NCI-H524 (cell line): ENCODE measurements at places on chromosomes 2 and 18.

- no peak for DNase-seq
Observed at GRCh38 chr2:42938671-42939370, 146.4 kb upstream of the HAAO start.

DNA sequence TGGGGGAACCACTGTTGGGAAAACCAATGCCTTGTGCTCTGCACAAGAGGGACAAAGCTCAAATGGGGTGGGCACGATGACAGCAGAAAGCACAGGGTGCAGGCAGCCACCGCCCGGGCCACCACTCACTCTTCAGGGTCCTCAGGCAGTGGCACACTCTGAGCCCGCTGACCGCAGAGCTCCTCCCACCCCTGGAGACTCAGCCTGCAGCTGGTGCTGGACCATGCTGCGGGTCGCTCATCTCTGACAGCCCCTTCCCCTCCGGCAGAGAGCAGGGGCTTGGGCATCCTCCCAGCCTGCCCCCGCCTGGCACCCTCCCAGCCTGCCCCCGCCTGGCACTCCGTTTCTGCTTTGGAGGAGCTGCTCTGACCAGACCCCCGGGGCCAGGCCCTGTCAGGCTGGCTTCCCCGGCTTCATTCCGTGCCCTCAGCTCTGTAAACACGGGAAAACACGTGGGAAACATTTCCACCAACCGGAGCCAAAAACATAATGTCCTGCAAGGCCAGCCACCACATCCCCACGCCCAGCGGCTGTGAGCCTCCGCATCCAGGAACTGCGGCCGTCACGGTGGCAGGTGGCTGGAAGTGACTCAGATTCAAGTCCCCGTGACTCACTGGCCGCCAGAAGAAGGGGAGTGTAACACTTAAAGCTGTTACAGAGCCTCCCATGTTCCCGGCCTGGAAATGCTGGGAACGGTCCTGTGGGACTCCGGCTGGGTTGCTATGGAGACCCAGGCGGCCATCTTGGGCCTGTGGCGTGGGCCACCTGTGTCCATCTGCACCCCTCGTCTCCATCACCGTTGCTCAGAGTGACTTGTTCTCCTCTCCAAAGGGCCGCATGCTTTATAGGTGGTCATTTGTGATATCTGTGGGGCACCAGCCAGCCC lies 6.8 kb upstream of the SNED1 start:
- DNase-seq = peak; percentile 79

DNA sequence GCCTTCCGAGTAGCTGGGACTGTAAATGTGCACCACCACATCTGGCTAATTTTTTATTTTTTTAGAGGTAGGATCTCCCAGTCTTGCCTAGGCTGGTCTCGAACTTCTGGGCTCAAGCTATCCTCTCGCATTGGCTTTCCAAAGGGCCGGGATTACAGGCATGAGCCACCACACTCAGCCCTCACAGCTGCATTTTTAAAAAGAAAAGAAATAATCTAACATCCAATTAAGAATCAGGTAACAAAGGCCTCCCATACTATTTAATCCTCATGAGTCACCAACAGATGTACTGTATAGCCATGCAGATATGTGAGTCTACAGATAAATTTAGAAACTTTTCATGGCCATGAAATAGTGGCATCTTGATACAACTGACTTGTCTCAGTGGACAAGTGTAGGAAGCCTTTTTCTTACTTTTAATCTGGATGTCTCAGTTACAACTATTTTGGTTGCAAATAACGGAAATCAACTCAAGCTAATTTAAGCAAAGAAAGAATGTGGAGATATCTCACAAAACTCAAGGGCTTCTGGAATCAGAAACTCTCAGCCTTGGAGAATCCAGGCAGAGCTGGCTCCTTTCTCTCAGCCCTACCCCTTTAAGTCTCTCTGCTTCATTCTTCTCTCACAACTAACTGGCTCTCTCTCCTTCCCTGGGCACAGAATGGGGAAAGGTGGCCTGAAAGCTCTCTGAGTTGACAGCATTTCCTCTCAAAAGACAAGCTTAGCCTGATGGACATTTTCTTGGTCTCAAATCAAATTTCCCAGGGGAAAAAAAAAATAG lies 12.8 kb upstream of the PPM1B start:
- DNase-seq = no peak

DNA sequence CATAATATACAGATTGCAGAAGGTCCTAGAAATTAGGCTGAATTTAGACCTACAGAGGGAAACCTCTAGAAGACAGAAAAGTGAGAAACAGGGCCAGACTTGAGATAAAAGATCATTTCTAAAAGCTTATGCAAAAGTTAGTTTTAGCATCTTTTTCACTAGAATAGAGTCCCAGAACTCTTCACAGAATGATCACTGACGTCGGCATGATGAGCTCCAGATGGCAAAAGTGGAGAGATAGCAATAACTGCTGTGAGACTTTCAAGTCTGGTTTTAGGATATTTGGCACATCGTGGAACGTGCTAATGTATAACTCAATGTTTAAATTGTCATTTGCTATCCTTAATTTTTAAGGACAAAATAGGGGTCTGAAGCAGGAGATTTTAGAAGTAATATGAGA lies 1050.7 kb upstream of the CELF4 start:
- DNase-seq = no peak

- no peak for DNase-seq
Observed at GRCh38 chr18:52829876-52830405, 489.9 kb downstream of the DCC start.

GRCh38 chr18:41265047-41265446 lies 690.0 kb upstream of the PIK3C3 start:
- DNase-seq = no peak

DNA sequence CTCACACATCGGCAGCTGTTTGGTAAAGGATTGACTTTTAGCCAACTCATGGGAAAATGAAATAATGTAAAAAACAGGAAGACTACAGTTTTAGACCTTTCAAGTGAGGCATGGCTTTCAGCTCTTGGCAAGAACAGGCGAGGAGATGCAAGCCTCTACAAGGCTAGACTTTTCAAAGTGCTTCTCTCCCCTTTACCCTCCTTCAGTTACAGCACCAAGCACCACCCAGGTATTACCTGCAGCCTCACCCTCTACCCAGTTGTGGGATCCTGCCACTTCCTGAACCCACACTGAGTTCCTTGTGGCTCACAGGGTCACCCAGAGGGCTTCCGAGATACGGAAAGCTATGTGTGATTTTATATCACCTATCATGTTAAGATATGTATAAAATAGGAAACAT lies 14.7 kb downstream of the UGT1A10 start:
- DNase-seq = no peak

DNA sequence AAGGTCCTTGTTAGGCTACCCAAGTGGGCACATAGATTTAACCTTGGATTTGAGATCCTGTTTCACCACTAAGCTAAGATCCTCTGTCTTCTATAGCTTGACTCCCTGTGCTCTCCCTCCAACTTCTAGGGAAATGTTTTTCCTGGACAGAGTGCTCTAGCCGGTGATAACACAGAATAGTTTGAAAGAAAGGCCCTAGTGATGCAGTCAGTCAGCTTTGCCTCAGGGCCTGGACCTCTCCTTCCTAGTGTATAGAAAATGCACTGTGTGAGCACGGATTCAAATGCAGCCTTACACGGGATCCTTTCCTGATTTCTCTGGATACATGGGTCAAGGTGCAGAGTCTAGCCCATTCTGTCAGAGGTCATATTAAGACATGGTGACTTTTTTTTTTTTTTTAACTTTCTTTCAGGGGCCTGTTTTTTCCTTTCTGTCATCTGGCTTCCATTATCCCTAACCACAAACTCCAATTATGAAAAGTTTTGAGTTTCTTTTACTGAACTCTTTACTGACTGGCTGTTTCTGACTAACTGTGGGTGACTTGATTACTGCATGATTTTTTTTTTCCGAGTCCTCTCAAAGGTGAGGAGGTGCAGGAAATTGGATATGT lies 122.6 kb downstream of the LRP1B start:
- DNase-seq = no peak

DNA sequence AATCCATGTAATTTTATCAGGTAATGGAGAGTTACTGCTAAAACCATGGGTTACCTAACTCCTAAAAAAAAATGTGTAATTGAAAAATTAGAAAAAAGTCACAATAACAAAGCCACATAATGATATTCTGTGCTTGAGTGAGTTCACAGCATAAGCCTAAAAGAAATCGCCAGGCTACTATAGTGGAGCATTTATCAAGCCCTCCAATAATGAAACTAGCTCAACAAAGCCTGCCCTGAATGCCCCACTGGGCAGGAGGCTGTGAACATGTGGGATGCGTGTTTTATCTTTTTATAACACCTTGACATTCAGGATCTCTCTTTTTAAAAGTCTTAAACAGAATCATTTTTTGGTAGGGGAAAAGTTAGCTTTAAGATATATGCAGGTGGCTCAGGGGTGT lies 86.3 kb downstream of the KCTD18 start:
- no peak for DNase-seq
